ENCODE measurements at places on chromosomes 13 and 19. TPM values are rescaled to one million over a fixed set of nuclear protein-coding genes. Genes with fewer than 3 reads are reported as not detected.

The TBXA2R gene
- 0.90 TPM for total RNA-seq

The PPM1N gene
- total RNA-seq = 7.4 TPM

The DNAAF3 gene
- total RNA-seq = 5.4 TPM

The MEDAG gene
- not detected for total RNA-seq

The POLR1D gene
- total RNA-seq = 155 TPM

The ZNF540 gene
- total RNA-seq = not detected

The SMIM17 gene
- total RNA-seq = not detected

The MBD3L2 gene
- total RNA-seq = not detected

The CEACAM16 gene
- total RNA-seq = 0.19 TPM

The URAD gene
- total RNA-seq = not detected

The KIR2DL3 gene
- total RNA-seq = not detected

The GARIN5A gene
- 1.8 TPM for total RNA-seq

The ZNF235 gene
- total RNA-seq = 3.3 TPM

The C19orf47 gene
- 33.9 TPM for total RNA-seq

The ZSCAN4 gene
- total RNA-seq = not detected

The IQCN gene
- total RNA-seq = 0.71 TPM

The ARHGAP45 gene
- total RNA-seq = 4.0 TPM

The ZNF560 gene
- not detected for total RNA-seq

The PLA2G4C gene
- 11.0 TPM for total RNA-seq

The PSG2 gene
- not detected for total RNA-seq

The NOVA2 gene
- 0.29 TPM for total RNA-seq

The ATXN8OS gene
- total RNA-seq = not detected

The ASF1B gene
- 33.8 TPM for total RNA-seq

The TIMM29 gene
- 18.7 TPM for total RNA-seq

The CPT1C gene
- total RNA-seq = 14.4 TPM

The SIGLEC12 gene
- not detected for total RNA-seq

The PAF1 gene
- total RNA-seq = 63.9 TPM

All from A549 treated with ZK216348 at 1 μM for 4 hours (cell line).